ENCODE measurements at places on chromosomes 13 and 19. TPM values are rescaled to one million over a fixed set of nuclear protein-coding genes. Genes with fewer than 3 reads are reported as not detected.

MARK4 gene
- total RNA-seq: 37.7 TPM

OVOL3 gene
- total RNA-seq: not detected

ZFP82 gene
- 1.1 TPM for total RNA-seq

PSG3 gene
- total RNA-seq: not detected

GIPC3 gene
- 0.52 TPM for total RNA-seq

GRIK5 gene
- total RNA-seq: 0.88 TPM

KHSRP gene
- 148 TPM for total RNA-seq

GNG7 gene
- total RNA-seq: 3.2 TPM

LRRC63 gene
- total RNA-seq: not detected

JSRP1 gene
- 137 TPM for total RNA-seq

ATP4B gene
- not detected for total RNA-seq

ZNF331 gene
- total RNA-seq: 4.8 TPM

TMPRSS9 gene
- total RNA-seq: not detected

SYCN gene
- total RNA-seq: 1.3 TPM

ARRDC5 gene
- not detected for total RNA-seq

MZF1 gene
- total RNA-seq: 8.2 TPM

UBE2L5 gene
- total RNA-seq: not detected

CGB1 gene
- total RNA-seq: not detected

OR10H2 gene
- not detected for total RNA-seq

HAUS5 gene
- total RNA-seq: 6.0 TPM

SELENOV gene
- total RNA-seq: not detected

KLC3 gene
- total RNA-seq: not detected

ATXN8OS gene
- total RNA-seq: not detected

ATP7B gene
- 2.8 TPM for total RNA-seq

ATCAY gene
- total RNA-seq: not detected

ZNF418 gene
- 6.1 TPM for total RNA-seq

NLRP13 gene
- not detected for total RNA-seq

RXFP2 gene
- total RNA-seq: 1.7 TPM

UNC13A gene
- total RNA-seq: 0.04 TPM

BRCA2 gene
- total RNA-seq: 0.15 TPM
